NCI-H2171 treated with DMSO at 0.1 percent for 48 hours (cell line): ENCODE measurements at places on chromosomes 3 and 15.

GRCh38 chr3:164572436-164572835 is 505.9 kb downstream of the SI start:
- DNase-seq = no peak

DNA sequence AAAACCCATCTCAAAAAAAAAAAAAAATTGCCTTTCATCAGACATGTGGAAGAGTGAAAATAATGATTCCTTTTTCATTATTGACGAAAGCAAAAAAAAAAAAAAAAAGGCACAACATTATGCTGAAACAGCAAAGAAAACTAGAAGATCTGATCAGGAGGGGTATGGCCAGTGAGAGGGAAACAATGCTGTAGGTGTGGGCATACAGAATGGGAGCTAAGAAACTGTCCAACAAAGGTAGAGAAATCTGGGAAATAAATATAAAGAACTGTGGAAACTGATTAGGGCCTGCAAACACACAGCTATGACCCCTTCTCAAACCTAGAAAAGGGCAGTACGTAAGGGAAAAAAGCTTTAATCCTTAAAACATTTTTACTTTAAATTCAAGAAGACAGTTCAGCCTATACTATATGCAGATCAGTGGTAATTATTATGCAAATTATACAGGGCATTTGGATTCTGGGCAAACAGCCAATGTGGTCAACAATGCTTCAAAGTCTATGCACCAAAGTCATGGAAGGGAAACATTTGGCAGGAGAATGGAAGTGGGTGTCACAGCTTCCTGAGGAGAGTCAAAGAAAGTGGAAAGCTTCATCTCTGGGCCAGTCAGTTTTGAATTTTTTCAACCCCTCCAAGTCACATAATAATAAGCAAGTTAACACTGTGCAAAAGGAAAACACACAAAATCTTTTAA is 68.3 kb upstream of the SLC12A8 start:
- peak; percentile 36 for DNase-seq

DNA sequence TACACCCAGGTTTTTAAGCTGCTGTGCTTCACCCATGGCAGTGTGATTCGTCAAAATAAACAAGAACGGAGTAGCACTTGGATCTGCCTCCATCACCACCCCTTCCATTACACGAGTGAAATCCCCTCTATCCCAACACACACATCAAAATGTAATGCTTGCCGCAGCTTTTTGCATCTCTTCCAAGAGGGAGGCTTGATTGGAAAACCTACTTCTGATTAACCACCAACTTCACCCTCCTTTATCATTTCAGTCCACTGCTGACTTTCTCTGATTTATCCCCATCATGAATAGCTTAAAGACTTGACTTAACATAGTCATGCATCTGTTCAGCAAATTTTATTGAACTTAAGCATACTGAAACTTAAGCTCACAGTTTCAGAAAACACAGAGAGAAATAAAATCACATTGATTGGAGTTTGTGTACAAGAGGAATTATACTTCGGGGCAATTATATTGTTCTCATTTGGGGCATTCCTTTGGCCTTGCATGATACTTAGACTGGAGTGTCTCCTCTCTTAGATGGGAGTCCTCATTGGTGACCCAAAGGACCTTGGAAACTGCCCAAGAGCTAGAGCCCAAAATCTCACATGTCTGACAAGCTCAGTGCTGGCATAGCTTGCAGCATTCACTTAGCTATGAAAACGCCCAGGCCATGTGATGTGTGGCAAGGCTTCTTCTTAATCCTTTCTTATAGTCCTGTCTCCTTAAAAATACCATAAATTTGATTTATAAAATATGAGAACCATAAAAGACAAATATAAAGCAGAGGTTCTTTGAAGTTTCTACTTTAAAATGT is 124.3 kb upstream of the UMPS start:
- no peak for DNase-seq

- DNase-seq = peak; percentile 65
Observed at GRCh38 chr3:32584660-32585059, 14.0 kb upstream of the DYNC1LI1 start.

DNA sequence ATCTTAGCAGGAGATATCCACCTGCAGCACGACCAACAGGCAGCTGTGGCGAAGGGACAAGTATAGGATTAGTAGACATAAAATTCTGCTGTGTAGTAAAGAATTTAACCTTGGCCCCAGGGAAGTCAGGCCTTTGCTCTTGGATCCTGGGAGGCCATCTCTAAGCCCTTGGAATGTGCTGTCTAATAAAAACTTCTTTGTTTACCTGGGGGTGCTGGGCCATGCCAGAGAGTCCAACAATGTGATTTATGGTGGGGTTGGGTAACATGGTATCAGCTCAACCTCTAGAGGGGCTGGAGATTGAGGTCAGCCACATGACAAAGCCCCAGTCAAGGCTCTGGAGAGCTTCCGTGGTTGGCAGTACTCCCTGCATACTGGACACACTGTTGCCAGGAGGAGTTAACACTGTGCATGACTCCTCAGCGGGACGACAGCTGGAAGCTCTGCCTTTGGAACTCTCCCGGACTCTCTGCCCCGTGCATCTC is 52.4 kb downstream of the HEG1 start:
- DNase-seq = no peak

- peak; percentile 65 for DNase-seq
Observed at GRCh38 chr15:66294157-66294931, 976 bp downstream of the DIS3L start.

DNA sequence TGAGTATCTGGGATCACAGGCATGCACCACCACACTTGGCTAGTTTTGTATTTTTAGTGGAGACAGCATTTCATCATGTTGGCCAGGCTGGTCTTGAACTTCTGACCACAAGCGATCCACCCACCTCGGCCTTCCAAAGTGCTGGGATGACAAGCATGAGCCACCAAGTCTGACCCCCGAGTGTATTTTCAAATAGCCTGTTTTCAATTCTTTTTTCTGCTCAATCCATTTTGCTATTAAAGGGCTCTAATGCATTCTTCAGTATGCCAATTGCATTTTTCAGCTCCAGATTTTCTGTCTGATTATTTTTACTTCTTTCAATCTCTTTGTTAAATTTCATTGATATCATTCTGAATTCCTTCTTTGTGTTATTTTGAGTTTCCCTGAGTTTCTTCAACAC is 5.8 kb downstream of the OR5H6 start:
- no peak for DNase-seq

- no peak for DNase-seq
Observed at GRCh38 chr15:39180483-39180933, 400.4 kb upstream of the THBS1 start.

- no peak for DNase-seq
Observed at GRCh38 chr3:15114466-15115358, 15.8 kb upstream of the RBSN start.

GRCh38 chr3:43736558-43737440 is 46.1 kb downstream of the ABHD5 start:
- DNase-seq = no peak

DNA sequence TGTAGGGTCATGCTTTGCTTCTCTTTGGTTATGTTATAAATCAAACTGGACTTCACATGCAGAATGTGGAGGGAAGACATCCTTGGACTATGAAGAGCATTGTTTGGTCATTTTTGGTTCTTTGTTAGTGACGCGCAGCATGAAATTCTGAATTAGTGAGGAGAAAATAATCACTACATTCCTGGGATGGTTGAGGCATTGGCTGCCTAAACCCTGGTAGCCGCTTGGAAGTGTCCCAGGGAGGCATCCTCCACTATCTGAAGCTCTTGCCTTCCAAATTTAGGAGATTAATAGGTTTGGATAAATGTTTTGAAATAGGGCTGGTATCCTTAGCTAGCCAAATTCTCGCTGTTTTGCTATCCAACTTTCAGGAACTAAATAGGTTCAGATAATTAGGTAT is 96.2 kb downstream of the CLSTN2 start:
- no peak for DNase-seq

GRCh38 chr3:81554388-81554787 is 207.1 kb downstream of the GBE1 start:
- no peak for DNase-seq
